ENCODE measurements at places on chromosomes 3 and 15.

DNA sequence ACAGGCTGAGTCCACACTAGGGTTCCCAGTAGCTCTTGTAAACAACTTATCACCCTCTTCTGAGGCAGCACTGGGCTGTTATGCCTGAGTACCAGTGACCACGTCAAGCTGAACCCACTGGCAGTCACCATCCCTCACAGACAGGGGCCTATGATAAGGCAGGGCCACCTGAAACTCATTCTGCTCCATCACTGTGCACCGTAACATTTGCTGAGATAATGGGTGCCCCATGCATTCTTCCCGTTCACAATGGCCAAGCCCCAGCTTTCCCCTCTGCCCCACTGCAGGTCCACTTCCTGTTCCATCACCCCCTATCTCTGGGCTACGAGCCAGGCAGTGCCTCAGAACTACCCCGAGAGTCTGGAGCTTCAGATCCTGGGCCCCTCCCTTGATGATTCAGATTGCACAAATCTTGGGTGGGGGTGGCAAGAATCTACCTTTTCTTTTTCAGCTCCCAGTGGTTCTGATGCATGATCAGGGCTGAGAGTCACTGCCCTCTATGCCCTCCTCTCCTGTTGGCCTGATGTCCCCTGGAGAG, 158.0 kb downstream of the RAB11A start:
- DNase-seq: no peak

DNA sequence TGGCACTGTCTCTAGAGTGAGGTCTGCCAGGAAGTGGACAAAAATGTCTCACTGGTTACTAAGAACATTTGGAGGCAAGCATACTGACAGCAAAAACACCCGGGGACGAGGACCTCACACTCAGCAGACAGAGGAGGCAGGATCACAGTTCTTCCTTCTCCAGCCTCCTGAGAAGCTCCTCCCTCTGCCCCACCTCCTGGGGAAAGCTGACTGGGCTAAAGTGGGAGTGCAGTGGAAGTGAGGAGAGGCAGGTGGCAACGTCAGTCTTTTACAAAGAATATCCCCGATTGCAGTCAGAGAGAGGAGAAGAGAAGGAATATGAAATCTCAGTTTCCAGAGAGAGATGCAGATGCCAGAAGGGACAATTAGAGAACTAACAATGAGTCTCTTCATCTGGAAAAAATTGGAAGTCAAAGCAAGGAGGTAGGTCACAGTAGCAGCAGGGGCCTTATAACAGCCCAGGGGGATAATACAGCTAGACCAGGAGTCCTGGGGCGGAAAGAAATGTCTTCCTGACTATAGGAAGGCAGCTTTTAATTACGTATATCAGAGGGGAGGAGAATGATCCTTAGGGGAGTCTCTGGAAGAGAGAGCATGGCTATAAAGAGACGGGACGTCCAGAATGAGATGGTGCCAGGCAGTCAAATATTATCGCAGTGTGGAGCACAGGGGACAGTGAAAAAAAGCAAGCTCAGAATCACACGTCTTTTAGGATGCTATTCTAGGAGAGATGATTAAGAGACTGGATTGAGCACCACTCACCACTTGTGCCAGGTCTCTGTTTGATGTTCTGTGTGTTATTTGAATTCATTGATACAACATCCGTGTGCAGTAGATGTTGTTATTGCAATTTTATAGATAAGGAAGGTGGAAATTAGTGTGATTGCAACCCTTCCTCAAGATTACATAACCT, 47.2 kb downstream of the LEO1 start:
- DNase-seq: peak; percentile 37

DNA sequence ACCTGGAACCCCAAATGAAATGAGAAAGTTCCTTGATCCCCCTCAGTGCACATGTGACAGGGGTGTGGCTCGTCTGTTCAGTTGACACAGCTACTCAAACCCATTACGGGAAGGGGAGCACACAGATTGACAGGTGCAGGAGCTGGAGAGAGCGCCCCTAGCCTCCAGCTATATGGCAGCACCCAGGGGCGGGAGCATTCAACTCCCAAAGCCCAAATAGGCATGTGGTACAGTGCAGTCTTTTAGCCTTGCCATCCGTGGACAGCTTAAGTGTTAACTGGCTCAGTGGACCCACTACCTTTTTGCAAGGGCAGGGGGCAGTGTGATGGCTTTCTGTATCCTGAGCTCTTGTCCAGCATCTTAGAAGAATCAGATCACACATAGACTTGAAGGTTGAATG, 1374.2 kb upstream of the ALCAM start:
- DNase-seq: peak; percentile 17

GRCh38 chr15:83873966-83874365, 220.0 kb downstream of the ADAMTSL3 start:
- DNase-seq: no peak

GRCh38 chr15:53036641-53037040, 246.5 kb upstream of the ONECUT1 start:
- DNase-seq: no peak

DNA sequence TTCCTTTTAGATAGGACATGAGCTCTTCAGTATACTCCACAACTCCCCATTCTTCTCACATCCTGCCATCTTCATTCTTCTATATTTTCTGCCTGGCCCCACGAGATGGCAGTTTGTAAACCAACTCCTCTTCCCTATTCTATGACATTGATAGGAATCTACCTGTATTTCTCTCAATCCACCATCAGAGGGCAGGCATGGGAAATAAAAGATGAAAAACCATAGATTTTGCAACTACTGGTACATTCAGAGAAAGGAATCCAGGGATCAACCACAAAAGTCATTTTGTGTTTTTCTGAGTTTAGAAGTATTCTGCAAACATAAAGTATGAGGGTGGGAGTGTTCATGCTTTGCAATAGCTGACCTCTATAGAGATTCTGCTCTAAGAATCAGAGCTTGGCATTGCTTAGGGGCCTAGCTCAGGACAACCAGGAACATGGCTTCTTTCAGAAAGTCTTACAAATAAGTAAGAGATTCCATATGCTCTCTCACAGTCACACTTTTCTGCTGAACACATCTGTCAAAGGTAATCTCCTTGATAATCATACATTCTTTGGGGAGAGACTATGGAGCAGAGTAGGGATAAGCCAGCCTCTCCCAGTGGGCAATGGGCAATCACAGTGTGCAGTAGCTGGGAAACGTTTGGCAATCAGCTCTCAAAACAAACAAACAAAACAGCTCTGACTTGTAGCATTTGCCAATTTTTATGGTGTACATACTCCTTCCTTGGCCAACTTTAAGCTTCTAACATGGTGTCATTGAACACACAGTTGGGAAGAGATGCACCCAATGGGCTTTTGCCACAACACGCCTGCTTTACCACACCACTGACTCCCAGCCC, 43.1 kb upstream of the SLC25A36 start:
- DNase-seq: peak; percentile 84

GRCh38 chr15:87224404-87224803, 1032.1 kb downstream of the NTRK3 start:
- no peak for DNase-seq

Measured in SK-MEL-5 (cell line).